ENCODE measurements at places on chromosomes 7 and 10. TPM values are rescaled to one million over a fixed set of nuclear protein-coding genes. Genes with fewer than 3 reads are reported as not detected.

KIN gene
- 13.7 TPM for total RNA-seq

LMOD2 gene
- total RNA-seq, result 135 TPM

MXI1 gene
- total RNA-seq, result 31.3 TPM

DDC gene
- not detected for total RNA-seq

PRKG1 gene
- 96.8 TPM for total RNA-seq

MSS51 gene
- total RNA-seq, result 9.5 TPM

COBL gene
- 87.7 TPM for total RNA-seq

ZNF12 gene
- total RNA-seq, result 34.1 TPM

POMZP3 gene
- total RNA-seq, result 1.0 TPM

SEMA4G gene
- 1.7 TPM for total RNA-seq

GTPBP10 gene
- total RNA-seq, result 16.1 TPM

CAMK2B gene
- total RNA-seq, result 26.7 TPM

EGFR gene
- total RNA-seq, result 58.1 TPM

POLR2J3 gene
- total RNA-seq, result 22.6 TPM

DENND10 gene
- 41.1 TPM for total RNA-seq

MYL10 gene
- total RNA-seq, result 20.9 TPM

PDGFA gene
- total RNA-seq, result 50.6 TPM

FAM180A gene
- 1.4 TPM for total RNA-seq

CYP51A1 gene
- total RNA-seq, result 76.6 TPM

FXYD4 gene
- not detected for total RNA-seq

MSANTD7 gene
- total RNA-seq, result 17.3 TPM

ATE1 gene
- 83.1 TPM for total RNA-seq

GDF10 gene
- total RNA-seq, result 32.6 TPM

PDE6C gene
- total RNA-seq, result not detected

STRIP2 gene
- 16.8 TPM for total RNA-seq

LHFPL3 gene
- not detected for total RNA-seq

PRKAG2 gene
- 14.2 TPM for total RNA-seq

PAX4 gene
- not detected for total RNA-seq

RPA3 gene
- 29.3 TPM for total RNA-seq

PPP1R9A gene
- 156 TPM for total RNA-seq

GPR37 gene
- total RNA-seq, result 4.6 TPM

CYP2W1 gene
- total RNA-seq, result 19.1 TPM

SNX13 gene
- total RNA-seq, result 71.7 TPM

CDHR1 gene
- 1.3 TPM for total RNA-seq

OTUD1 gene
- total RNA-seq, result 24.1 TPM

ZNF736 gene
- 24.1 TPM for total RNA-seq

PNLIPRP2 gene
- total RNA-seq, result not detected

LIPK gene
- total RNA-seq, result 1.1 TPM

NFE2L3 gene
- 1.1 TPM for total RNA-seq

KIAA1549 gene
- total RNA-seq, result 5.8 TPM

TRPV5 gene
- total RNA-seq, result 0.21 TPM

OR2A7 gene
- total RNA-seq, result 8.6 TPM

SP8 gene
- not detected for total RNA-seq

TCTN3 gene
- total RNA-seq, result 25.2 TPM

C10orf143 gene
- 0.82 TPM for total RNA-seq
